Left lobe of liver (tissue), 2 donors: ENCODE measurements at places on chromosomes 3 and 15. TPM values are rescaled to one million over a fixed set of nuclear protein-coding genes. Genes with fewer than 3 reads are reported as not detected.
A peak's percentile ranks its signal among the peaks of the same experiment; 100 is the strongest.

DNA sequence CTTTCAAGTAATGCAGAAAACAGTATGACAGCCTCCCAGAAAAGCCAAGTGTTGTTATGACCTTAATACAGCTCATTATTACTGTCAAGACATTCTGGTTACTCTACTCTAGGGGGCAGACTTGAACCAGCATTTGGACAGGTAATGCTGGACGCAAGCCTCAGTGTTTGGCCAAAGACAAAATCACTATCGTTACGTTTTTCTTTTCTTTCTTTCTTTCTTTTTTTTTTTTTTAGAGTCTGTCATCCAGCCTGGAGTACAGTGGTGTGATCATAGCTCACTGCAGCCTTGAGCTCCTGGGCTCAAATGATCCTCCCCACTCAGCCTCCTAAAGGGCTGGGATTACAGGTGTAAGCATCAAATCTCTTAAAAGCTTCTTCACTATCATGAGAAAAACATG is 29.4 kb upstream of the TMEM45A start:
- no peak for DNase-seq

DNA sequence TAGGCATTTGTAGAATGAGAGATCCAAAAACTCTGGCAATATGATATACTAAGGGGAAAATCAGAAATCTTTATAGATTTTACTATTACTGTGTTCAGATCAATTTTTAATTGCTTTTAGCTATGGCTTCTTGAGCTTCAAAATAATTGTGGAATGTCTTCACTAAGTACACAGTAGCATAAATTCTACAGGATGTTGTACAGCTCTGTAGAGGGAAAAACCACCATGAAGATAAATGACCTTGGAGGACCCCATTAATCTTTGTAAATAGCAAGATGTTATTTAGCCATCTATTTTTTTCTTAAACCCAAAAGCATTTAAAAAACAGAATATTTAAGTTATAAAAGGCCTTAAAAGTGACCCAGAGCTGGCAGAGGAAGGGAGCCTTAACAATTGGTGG is 43.9 kb upstream of the FNDC3B start:
- DNase-seq: no peak

GRCh38 chr3:142963516-142964448 is at the start of gene PAQR9:
TSS of gene PAQR9 (minus strand) at chr3:142963674. CDS start at chr3:142963336, 338 bp downstream.
- DNase-seq: peak; percentile 78

GRCh38 chr3:70519913-70520659 is 207.6 kb upstream of the MDFIC2 start:
- no peak for DNase-seq

DNA sequence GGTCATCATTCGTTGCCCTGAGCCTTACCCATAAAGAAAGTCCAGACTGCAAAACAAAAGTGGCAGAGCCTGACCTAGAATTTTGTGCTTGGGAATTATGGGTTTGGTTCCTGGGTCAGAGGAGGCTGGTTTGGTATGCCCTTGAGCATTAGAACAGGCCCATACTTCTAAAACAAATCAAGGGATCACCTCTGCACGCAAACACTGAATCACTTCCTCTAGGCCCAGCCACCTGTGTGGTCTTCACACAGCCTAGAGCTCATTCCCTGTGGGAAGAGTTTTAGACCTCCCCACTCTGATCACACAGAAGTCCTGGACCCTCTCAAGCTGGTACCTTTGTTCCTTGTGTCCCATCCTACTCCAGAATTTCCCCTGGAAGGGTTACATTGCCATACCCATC is 59.4 kb downstream of the B3GNT5 start:
- no peak for DNase-seq

GRCh38 chr3:39021465-39022285 is 30.1 kb downstream of the SCN11A start:
- no peak for DNase-seq

DNA sequence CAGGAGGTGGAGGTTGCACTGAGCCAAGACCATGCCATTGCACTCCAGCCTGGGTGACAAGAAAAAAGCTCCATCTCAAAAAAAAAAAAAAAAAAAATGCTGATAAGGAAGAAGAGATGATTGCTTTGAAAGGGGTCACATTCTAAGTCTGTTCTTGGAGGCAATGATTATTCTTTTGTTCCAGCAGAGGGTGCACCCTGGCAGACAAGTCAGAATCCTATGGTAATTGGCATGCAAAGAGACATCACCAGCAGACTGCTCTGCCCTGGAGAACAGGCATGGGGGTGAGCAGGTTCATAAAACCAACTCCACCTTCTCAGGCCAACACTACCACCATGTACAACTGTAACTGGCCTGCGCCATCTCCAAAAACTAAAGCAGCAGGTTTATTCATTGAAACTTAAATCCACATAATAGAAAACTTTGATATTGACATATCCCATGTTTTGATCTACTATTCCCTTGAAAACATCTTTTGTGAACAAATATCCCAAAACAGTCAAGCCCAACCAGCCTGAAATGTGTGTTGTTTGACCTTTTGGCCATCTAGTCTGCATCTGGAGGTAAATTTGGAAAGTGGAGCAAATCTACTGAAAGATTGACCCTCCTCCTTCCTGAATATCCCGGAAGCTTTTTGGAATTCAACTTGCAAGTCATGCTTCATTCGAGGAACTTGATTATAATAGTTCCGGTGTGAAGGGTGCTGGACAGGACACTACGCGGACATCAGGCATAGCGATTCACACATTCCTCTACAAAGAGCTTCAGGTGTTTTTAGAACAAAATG is 100.3 kb downstream of the MECOM start:
- no peak for DNase-seq

- no peak for DNase-seq
Observed at GRCh38 chr15:71272932-71273331, 157.7 kb downstream of the THSD4 start.

The COL8A1 gene
- 0.75 TPM for total RNA-seq

The RARB gene
- total RNA-seq: 2.2 TPM

The SLC27A2 gene
- total RNA-seq: 153 TPM

The GOLGA6L9 gene
- total RNA-seq: 0.88 TPM

The SLC12A6 gene
- 7.0 TPM for total RNA-seq
